NCI-H146 (cell line): ENCODE measurements at places on chromosomes 11 and 22.
A peak's percentile ranks its signal among the peaks of the same experiment; 100 is the strongest.

GRCh38 chr11:41245704-41246398 lies 213.6 kb downstream of the LRRC4C start:
- peak; percentile 25 for DNase-seq

DNA sequence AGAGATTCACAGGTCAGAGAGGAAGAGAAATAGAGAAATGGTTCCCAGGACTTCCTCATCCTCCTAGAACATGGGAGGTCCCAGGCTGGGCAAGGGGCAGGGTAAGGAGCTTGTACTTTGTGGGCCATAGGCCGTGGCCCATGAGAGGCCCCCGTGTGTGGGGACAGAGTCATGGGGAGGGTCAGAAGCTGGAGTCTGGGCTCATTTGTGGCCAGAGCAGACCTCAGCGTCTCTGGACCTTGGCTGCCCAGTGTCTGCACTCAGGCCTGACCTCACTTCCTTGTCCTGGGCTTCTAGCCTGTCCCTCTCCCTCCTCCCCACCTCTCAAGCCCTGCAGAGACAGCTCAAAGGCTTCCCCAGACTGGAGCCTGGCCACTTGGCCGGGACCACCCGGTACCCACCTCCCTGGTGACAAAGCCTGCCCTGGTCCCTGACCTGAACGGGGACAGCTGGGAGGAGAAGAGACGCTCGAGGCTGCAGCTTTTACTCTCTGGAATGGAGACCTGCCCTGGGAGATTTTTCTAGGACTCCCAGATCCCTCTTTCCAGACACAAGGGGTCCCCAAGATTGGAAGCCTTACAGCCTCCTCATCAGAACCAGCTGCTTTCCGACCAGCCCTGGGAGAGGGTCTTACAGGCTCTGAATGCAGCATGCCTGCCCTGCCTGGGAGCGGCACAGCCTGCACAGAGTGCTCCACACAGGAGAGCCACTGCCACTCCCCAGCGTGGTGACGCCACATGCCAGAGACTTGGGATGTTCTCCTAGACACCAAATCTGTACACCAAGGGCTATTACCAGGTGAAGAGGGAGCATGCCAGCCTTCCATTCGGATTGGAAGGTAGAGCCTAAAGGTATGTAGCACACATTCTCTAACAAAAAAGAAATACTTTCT lies 569.0 kb upstream of the B3GAT1 start:
- DNase-seq = no peak

DNA sequence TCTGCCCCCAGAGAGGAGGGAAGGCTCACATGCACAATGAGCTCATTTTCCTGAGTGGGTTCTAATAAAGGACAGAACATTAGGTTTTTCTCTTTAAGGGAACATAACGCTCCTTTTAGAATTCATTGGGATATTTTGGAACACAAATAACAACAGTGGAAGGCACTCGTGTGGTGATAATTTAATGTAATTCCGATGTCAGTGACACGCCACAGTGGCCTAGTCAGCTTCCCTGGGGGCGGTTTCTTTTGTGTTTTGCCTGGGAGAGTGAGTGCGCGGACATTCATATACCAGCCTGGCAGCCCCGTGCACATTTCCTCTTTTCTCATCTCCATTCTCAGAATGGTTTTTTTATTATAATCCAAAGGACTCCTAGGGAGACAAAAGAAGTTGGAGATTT lies 41.1 kb downstream of the SEZ6L start:
- peak; percentile 10 for DNase-seq

GRCh38 chr22:45598596-45599217 lies 72.9 kb upstream of the ATXN10 start:
- no peak for DNase-seq

GRCh38 chr11:104763930-104764709 lies 134.1 kb downstream of the CASP12 start:
- no peak for DNase-seq

DNA sequence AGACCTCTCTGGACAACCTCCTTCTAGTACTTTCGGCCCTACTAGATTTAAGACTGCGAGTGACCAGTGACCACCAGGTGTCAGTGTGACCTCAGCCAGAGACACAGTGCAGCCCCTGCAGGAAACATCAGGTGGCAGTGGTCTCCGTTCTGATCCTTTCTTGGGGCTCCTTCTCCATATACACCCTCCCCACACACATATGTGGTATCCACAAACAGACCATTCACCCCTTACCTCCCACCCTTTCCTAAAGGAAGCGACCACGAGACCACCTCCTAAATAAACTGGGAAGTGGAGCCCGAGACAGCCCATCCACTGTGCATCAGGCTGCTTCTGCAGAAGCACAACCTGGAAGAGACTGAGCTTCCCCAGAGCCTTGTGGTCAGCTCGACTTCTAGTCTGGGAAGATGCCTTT lies 38.5 kb upstream of the CYP2D6 start:
- peak; percentile 49 for DNase-seq

GRCh38 chr22:32082331-32082730 lies 39.3 kb downstream of the SLC5A1 start:
- no peak for DNase-seq

DNA sequence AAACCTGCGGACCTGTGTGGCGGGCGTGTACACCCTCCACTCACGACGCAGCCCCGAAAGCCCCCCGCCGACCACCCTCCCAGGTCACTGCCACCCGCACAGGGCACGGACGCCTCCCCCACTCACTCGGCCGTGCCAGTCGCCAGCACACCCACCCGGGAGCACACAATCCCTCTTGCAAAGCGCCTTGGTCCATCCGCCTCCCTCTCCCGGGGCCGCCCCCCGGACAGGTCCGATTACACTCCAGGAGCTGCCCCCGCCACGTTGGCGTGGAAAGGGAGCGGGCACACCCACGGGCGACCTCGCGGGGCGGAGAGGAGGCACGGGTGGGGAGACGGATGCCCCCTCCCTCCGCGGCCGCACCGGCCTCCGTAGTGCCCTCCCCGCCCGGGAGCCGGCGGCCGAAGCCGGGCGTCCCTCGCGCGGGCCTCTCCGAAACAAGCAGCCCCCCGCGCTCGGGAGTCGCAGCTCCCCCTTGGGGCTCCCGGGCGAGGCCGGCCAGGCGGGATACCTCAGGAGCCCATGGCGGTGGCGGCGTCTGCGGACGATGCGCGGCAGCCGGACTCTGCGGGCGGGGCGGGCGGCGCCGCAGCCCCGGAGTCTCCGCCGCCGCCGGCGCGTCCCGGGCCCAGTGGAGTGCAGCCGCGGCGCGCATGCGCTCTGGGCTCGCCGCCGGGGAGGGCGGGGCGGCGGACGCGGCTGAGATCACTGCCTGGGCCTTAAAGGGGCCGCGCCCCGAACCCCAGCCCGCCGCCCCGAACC lies at the start of gene TMEM184B:
TMEM184B (minus strand) TSS at position 638 of the 762 bp plus-strand sequence. CDS start 25,049 bp downstream, outside the sequence.
- DNase-seq = peak; percentile 34

GRCh38 chr22:43592476-43592875 lies 180.7 kb downstream of the MPPED1 start:
- peak; percentile 74 for DNase-seq

DNA sequence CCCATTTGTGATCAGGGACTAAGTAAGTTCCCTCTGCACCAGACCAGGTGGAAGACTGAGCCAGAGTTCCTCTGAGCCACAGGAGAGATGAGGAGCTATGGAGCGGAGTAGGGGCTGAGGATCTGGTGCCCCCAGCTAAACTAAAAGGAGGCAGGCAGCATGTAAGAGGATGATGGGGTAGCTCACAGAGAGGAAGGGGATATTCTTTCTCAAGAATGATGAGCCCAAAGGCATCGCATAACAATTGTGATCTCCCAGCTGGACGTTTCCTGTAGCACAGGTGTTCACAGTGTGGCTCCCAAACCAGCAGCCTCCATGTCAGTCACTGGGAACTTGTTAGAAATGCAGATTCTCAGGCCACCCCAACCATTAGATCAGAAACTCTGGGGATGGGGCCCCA lies 24.4 kb downstream of the ADAMTS8 start:
- DNase-seq = peak; percentile 52

DNA sequence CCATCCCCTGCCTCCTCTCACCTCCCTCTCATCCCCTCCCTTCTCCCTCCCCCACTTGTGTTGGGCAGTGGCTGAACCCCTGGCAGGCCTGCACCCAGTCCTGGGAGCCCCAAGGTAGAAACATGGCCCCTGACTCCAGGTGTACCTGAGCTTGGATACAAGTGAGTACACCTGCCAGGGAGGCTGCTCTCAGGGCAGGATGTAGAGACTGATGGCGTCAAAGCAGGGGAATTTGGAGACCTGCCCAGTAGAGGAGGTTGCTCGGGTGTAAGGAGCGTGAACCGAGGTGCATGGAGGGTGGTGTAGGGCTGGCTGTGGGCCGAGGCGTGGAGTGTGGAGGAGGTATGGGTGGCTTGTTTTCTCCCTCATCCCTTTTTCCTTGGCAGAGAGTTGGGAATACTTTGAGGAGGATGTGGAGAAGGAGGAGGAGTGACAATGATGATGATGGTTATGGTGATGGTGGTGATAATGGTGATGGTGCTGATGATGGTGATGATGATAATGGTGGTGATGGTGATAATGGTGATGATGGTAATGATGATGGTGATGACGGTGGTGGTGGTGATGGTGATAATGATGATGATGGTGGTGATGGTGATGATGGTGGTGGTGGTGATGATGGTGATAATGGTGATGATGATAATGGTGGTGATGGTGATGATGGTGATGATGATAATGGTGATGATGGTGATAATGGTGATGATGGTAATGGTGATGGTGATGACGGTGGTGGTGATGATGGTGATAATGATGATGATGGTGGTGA lies 12.3 kb downstream of the MRGPRG start:
- DNase-seq = no peak

DNA sequence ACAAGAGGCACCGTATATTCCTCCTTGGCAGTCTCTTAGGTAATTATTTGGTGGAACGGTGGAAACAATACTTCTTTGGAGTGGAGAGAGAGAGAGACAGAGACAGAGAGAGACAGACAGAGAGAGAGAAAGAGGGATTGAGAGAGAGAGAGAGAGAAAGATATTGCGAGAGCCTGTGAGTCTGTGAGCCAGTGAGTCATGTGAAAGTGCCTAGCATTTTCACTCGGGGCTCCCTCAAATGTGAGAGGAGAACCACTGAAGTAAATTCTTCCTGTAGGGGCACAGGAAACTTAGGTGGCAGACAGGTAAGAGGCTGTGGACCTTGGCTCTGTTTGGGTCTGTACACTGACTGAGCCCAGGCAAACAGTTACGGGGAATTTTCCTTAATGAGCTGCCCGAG lies 31.6 kb upstream of the SNX19 start:
- no peak for DNase-seq

DNA sequence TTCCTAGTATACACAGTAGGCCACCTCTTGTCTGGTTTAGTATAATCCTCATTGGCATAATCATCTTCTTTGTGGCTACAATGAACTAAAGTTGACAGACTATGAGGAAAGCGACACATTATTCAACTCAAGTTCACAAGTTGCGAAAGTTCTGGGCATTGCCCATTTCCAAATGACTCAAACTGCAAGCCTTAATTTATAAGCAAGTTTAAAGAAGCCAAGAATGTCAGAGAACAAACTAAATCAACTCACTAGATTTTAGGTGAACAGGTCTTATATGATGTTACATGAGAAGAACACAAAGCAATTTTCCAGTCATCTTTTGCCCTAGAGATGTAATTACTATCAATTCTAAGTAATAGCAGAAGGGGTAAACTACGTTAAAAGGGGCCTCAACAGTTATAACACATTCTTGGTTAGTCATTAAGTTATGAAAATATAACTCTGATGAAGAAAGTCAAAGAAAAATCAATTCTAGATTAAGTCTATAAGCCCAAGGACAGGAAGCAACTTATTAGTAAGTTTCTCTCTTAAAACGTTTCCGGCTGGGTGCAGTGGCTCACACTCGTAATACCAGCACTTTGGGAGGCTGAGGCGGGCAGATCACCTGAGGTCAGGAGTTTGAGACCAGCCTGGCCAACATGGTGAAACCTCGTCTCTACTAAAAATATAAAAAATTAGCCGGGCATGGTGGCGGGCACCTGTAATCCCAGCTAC lies 21.5 kb downstream of the PICALM start:
- no peak for DNase-seq

GRCh38 chr11:110028921-110029320 lies 64.3 kb upstream of the ZC3H12C start:
- no peak for DNase-seq

DNA sequence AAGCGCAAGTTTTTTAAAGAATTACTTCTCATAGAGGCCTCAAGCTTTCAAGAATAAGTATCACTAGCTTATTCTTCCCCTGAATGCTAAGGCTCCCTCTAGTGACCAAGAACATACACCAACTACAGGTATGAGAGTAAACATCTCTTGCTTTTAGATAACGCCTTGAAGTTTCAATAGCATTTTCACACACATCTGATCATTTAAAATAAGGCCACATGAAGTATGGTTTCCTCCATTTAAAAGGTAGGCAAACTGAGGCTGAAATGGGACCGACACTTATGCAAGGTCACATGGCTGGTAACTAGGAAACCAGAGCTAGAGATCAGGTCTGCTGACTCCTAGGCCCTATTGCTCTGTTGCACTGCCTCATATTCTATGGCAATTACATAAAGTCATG lies 66.5 kb downstream of the CCDC34 start:
- peak; percentile 61 for DNase-seq

DNA sequence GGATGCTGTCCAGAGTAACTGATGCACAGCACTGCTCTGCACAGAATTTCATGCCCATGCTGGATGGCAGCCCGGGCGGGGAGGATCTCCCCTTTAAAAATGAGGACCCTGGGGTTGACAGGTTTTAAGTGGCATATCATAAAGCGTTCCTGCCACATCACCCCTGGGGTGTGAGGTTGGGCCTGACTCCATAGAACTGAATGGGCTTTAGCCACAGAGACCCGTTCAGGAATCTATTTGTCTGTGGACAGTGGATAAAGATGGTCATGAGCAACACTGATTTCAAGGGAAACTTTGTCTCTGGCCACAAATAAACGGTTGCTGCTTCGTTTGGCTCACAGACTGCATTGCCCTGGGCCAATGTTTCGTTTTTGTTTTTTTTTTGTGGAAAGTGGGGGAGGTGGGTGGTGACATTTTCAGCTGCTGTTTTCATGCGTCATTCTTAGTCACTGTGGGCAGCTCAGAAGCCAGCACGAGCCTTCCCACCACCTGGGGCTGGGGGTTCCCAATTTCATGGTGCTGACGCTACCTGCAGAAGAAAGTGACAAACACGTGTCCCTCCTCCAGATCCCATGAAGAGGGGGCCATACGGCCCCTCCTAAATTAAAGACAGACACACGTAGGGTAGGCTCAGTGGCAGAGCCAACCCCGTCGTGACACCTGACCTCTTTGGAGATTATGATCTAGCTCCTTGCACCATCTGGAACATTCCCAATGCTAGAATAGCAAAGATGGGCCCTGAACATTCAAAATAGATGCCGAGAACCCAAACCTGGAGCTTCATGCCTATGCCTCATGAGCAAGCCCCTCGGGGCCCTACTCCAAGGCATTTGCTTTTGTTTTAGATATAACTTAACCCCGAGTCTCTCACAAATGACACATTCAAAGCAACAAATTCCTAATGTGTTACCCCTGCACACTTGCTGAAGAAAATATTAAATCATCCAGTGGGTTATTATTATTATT lies 54.8 kb upstream of the PHF21B start:
- DNase-seq = no peak

GRCh38 chr11:13695886-13696285 lies 27.4 kb downstream of the FAR1 start:
- no peak for DNase-seq
